ENCODE measurements at places on chromosomes 16 and 17. TPM values are rescaled to one million over a fixed set of nuclear protein-coding genes. Genes with fewer than 3 reads are reported as not detected.

DNA sequence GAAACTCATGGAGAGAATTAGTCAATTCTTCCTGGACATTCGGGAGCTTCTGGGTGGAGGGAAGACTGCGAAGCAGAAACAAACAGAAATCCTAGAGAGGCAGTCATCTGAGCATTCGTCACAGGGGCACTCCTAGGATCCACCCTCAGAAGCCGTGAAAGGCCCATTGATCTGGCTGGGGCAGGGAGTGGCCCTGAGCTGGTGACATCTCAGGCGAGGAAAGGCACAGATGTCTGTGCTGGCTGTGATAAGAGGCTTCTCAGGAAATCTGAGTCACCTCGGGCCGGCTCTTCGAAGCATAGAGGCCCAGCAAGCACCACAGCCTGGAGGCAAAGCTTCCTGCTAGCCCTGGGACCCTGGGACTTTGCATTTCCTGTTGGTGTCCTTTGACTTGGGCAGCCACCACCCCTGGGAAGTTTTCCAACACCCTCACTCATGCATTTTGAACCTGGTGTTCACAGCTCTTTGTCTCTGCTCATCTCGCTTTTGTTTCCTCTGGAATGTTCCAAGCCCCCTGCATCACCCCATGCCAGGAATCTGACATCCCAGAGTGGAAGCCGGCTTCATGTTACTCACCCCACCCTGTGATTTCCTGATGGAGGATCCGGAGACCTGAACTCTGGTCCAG lies 23.3 kb upstream of the CDRT4 start:
- H3K4me3 ChIP-seq = no peak overlapping the region
- H3K4me1 ChIP-seq = peaks cover 8% of the 10 kb centered on the region

- no peaks in the 10 kb centered on the region for H3K36me3 ChIP-seq
- no peaks in the 10 kb centered on the region for H3K27me3 ChIP-seq
- H3K27ac ChIP-seq = no peak overlapping the region
- no peaks in the 10 kb centered on the region for H3K4me1 ChIP-seq
Measured at GRCh38 chr16:87404764-87405625, 12.9 kb downstream of the MAP1LC3B start.

DNA sequence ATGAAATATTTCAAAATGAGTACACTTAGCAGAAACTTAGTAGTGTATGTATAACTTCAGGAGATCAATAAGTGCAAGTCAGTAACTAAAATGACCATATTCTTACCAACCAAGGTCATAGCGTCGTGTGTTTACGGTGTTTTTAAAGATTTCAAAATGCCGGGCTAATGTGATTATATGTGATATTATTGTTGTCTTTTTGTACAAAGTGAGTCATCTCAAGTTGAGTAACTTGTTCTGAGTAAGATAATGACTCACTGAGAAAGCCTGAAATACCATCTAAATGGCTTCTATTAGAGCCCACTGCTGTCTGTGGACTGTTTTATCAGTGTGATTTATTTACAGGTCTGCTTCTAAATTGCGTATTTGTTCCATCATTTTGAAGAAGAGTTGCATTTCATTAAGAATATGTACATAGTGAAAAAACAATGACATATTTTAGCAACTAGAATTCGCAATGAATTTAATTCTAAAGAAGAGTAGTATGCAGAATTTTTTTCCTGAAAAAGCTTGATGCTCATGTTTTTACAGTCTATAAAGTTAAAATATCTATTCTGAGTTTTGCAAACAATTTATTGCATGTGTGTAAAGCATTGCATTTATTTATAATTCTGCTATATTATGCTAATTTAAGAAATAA lies 12.7 kb downstream of the KRT12 start:
- H3K36me3 ChIP-seq = no peaks in the 10 kb centered on the region
- H3K27ac ChIP-seq = peak overlapping the region; percentile 54
- H3K4me1 ChIP-seq = peaks cover 18% of the 10 kb centered on the region
- no peak overlapping the region for H3K4me3 ChIP-seq
- no peaks in the 10 kb centered on the region for H3K27me3 ChIP-seq
- peak; percentile 64 for DNase-seq

Gene SLC47A2
- total RNA-seq = 0.07 TPM

Gene OR1A1
- not detected for total RNA-seq

- no peaks in the 10 kb centered on the region for H3K36me3 ChIP-seq
- no peaks in the 10 kb centered on the region for H3K27me3 ChIP-seq
- H3K4me3 ChIP-seq = no peak overlapping the region
- H3K27ac ChIP-seq = peak overlapping the region; percentile 87
- H3K4me1 ChIP-seq = peaks cover 26% of the 10 kb centered on the region
Measured at GRCh38 chr16:79656553-79657115, 56.1 kb upstream of the MAF start.

DNA sequence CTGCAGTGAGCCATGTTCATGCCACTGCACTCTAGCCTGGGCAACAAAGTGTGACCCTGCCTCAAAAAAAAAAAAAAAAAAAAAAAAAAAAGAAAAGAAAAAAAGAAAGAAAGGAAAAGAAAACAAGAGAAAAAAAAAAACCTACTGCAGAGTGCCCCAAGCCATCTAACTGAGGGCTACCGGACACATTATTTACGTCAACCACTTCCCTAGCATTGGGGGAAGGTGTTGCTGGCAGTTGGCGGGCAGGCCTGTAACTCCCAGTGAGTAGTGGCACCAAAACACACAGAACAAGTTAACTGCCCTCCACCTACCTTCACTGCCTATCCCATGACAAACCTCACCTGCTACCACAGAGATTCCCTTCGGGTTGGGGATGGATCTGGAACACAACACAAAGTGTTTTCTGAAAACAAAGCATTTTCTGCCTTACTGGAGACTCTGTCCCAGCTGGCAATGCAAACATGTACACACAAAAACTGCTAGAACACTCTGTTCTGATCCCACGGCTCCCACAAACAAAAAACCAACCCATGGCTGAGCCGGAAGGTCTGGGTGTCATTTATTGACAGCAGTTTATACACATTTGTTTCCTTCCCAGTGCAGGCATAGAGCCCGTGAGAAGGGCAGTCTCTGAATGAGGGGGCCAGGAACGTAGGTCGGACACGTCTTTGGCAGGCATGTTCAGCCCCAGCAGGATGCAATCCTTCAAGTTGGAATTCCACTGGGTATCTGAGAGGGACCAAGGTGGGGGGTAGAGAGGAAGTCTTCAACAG lies 11.0 kb downstream of the PHB1 start:
- DNase-seq = no peak
- no peaks in the 10 kb centered on the region for H3K36me3 ChIP-seq
- no peak overlapping the region for H3K4me3 ChIP-seq

Gene ERN1
- total RNA-seq = 10.3 TPM

DNA sequence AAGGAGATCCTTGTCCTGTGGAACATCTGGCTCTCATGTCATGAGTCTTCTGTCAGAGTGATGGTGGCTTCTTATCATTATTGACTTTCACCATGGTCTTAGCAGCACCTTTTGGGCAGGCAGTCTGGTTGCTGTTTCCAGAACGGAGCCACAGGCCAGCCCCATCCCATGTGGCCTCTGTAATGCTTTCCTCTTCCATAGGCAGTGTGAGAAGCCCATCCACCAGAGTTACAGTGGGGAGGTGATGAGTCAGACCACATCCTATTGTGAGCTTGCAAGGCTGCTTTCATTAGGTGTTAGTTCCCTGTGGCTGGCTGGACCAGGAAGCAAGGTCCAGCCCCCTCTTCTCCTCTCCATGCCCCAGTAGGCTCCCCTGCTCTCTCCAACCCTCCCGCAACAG lies 30.8 kb upstream of the SPACA3 start:
- no peak overlapping the region for H3K27ac ChIP-seq
- no peaks in the 10 kb centered on the region for H3K27me3 ChIP-seq
- no peaks in the 10 kb centered on the region for H3K36me3 ChIP-seq
- H3K4me1 ChIP-seq = peaks cover 32% of the 10 kb centered on the region
- peak; percentile 44 for DNase-seq

DNA sequence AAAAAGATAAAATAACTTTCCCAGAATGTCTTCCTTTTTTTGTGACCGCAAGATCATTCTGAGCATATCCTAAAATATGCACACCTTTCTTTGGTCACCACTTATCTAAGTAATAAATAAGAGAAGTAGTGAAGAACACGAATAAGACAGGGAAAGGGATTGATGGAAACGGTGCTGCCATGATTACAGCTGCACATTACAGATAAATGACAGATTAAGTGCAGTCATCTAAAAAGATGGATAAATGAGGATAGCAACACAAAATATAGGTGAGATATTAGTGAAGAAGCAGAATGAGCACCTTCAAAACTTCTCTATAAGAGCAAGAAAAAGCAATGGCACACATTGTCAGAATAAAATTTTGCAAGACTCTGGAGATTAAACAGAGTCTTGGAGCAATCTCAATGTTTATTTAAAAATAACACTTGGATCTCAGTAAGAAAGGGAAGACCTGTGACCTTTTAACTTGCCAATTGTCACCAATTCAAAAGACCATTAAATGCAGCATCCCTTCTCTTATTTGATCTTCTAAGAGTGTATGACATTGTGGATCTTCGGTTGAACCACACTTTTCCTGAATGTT lies 567.1 kb downstream of the KCNJ2 start:
- H3K4me3 ChIP-seq = no peak overlapping the region
- no peak for DNase-seq

Data from hepatocyte (in vitro differentiated cells).